Heart right ventricle (tissue), 16 donors: ENCODE measurements at places on chromosomes 7 and 10.

DNA sequence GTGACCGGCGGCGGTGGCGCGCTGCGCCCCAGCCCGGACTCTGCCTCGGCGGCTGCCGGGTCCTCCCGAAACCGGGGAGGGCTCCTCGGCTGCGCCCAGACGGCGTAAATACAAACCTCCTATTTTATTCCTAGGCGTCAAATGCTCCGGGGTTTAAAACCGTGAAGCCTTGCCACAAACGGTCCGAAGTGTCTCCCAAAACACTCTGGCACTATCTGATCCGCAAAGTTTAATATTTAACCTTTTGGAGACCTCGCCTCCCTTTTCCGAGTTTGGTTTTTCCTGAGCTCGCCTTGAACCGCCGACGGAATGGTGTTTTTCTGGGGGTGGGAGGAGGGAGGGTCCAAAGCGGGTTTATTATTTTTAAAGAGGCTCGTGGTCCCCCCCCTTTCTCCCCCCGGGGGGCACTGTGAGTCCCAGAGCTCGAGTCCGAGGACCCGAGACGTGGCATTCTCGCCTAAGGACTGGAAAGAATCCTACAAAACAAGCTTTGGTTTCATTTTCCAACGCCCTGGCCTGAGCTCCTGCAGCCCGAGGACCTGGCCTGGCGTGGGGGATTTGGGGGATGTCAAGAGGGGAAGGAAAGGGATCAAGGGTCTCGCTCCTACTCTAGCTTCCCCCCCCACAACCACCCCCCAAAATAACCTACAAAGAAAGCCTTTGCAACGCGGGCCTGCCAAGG lies 1.8 kb downstream of the TNRC18 start:
- peak; percentile 69 for DNase-seq

- no peak for DNase-seq
Measured at GRCh38 chr7:2006231-2006771, 226.4 kb downstream of the MAD1L1 start.

- no peak for DNase-seq
Measured at GRCh38 chr10:14185316-14186045, 145.2 kb downstream of the FRMD4A start.

- no peak for DNase-seq
Measured at GRCh38 chr7:108584211-108584610, 14.5 kb downstream of the DNAJB9 start.

- DNase-seq = no peak
Measured at GRCh38 chr10:21145751-21146435, 248.8 kb upstream of the NEBL start.

GRCh38 chr7:55365205-55365674 lies at the start of gene LANCL2:
TSS of gene LANCL2 (plus strand) at chr7:55365337. CDS start at chr7:55366026, 689 bp downstream.
- no peak for DNase-seq

DNA sequence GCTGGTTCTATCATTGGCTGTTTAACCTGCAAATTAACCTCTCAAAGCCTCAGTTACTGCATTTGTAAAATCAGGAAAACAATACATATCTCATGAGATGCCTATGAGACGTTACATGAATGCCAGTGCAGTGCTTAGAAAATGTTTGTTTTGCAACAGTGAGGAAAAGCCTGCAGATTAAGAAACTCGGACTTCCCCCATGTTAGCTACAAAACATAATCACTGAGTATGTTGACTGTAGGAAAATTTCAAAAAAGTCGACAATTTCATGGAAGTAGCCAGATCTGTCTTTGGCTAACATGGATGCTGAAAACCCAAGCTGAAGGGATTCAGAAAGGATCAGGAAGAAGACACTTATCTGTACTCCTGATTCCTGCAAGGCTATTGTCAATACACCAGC lies 121.4 kb downstream of the TRIL start:
- no peak for DNase-seq

DNA sequence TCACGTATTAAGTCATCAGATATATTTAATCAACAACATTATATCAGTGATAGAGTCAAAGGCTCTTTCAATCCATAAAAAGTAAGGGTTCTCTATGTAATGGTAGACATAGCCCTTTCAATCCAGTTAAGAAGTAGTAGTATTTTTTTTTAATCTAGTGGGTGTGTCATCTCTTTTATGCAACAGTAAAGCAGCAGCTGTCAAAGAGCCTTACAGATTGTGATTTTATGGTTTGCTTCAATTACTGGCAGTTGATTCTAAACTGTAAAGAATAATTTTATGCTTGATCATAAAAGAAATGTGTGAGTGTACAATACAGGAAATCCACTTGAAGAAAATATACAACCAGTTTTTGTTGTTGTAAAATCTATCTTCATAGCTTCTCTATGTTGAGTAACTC lies 902.6 kb upstream of the MBL2 start:
- no peak for DNase-seq

DNA sequence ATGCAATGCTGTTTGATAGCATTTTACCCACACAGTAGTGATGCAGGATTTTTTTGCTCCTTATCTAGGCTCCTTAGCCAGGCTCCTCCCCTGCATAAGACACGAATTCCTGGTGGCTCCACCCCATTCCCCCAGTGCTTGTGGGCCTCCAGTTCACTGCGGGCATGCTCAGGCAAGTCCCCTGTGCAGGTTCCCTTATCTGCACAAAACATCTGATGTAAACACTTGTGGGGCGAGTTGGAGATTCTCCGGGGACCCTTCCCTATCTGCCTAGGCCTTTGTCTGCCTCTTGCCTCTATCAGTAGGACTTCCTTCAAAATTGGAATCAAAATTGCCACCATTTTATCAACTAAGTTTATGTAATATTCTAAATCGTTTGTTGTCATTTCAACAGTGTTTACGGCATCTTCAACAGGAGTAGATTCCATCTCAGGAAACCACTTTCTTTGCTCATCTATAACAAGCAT lies 5.4 kb upstream of the STK17A start:
- DNase-seq = no peak

- DNase-seq = no peak
Measured at GRCh38 chr7:152072421-152072820, 46.9 kb downstream of the GALNT11 start.

- no peak for DNase-seq
Measured at GRCh38 chr10:13327534-13327933, 20.6 kb downstream of the SEPHS1 start.

DNA sequence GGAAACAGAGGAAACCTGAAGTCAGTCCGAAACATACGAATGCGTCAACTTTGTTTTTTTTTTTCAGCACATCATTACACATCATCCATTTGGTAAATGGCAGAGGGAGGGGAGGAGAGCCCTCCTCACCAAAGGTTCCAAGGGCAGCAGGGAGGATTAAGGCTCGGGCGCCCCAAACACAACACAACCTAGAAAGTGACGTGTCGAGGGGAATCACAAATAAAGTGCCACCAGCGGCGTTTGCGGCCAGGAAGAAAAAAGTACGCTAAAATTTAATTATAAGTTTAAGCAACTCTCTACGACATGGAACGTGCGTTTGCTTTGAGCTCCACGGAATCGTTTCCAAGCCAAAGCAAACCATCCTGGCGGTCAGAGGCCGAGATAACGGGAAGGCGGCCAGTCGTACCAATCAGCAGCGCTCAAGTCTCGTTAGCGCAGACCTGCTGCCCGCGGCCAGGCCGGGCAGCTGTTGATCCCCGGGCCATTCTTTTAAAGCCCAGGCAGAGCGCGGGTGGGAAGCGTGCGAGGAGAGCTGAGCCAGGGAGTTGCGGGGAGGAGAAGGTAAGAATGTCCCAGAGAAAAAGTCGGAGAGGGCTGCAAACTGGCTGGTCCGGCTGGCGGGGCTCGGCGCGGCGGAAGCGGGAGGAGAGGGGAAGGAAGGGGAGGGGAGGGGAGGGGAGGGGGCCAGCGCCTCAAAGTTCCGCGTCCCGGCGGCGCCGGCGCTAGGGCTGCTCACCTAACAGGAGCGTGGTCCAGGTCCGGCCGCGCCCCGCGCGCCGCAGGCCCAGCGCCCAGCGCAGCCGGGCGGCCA lies 719 bp downstream of the DPY19L1 start:
- DNase-seq = peak; percentile 68

GRCh38 chr7:2450198-2451107 lies 25.7 kb downstream of the GRIFIN start:
- no peak for DNase-seq

GRCh38 chr7:38222481-38223096 lies 44.5 kb downstream of the STARD3NL start:
- peak; percentile 36 for DNase-seq

GRCh38 chr10:99695761-99696160 lies 36.2 kb downstream of the COX15 start:
- DNase-seq = no peak

GRCh38 chr10:100912013-100912604 lies 654 bp upstream of the SLF2 start:
- peak; percentile 16 for DNase-seq

GRCh38 chr7:96297876-96298275 lies 24.0 kb downstream of the SLC25A13 start:
- no peak for DNase-seq

- DNase-seq = no peak
Measured at GRCh38 chr7:44372560-44373417, 47.4 kb upstream of the CAMK2B start.

DNA sequence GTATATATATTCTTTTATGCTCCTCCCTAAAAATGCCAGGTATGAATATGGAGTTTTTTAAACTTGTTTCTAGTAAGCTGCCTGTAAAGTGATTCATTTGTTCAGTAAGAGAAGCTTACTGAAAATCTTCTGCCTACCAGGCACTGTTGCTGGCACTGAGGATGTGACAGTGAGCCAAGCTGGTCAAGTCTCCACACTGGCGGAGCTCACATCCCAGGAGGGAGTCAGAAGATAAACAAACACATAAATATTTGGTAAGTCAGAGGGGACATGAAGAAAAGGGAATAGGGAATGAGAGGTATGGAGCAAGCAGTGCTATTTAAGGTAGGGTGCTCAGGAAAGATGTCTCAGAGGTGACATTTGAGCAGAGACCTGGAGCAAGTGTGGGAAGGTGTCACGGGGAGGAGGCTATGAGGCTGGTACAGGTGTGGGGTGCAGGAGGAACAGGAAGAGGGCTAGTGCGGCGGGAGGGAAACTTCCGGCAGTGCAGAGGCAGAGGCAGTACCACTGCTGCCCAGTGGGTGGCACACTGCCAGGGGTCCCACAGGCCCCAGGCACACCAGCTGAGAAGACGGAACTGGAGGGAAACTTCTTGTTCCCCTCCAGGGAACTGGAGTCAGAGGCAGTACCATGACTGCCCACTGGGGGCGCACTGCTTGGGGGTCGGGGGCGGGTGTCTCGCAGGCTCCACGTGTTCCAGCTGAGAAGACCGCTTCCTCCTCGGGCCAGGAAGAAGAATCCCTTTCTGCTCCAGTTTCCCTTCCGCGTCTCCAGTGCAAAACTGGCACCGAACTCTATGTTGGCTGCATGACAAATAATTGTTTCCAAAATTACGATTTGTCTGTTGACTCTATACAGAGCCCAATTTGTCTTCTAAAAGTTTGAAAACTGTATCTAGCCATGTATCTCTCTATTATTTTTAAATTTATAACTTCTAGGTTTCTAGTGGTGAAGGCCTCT lies 161.0 kb downstream of the TEX36 start:
- no peak for DNase-seq

DNA sequence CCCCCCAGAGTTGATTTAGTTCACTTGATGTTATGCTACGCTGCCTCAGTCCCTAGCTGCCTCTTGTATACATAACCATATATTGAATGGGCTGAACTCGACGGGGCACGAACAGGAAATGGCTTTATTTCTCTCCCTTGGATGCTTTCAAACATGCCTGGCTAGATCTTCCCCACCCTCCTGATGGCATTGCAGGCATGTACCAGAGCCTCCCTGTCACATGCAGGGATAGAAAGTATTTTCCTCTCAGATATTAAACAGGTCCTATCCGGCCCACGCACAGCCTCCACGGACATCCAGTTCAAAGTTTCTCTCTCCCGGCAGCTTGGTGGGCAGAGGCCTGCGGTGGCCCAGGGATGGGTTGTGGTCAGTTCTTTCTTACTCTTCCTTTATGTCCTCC lies 422.1 kb downstream of the RPS24 start:
- no peak for DNase-seq

- DNase-seq = no peak
Measured at GRCh38 chr7:1974290-1975101, 258.2 kb downstream of the MAD1L1 start.

DNA sequence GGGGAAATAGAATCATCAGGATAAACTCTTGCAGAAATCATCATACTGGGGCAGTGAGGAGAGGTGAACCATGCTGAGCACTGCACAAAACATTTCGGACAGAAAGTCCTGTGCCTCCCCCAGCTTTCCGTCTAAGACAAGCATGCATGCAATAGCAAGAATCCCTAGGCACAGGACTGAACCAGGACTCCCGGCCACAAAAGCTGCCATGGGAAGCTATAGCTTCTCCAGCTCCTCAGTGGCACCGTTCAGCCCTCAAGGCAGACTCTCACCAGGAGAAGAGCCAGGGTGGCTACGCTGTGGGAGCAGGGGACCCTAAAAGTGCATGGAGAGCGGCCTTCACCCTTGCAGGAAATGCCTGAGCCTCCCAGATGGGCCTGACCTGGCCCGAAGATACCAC lies 70.8 kb downstream of the ASB13 start:
- no peak for DNase-seq

DNA sequence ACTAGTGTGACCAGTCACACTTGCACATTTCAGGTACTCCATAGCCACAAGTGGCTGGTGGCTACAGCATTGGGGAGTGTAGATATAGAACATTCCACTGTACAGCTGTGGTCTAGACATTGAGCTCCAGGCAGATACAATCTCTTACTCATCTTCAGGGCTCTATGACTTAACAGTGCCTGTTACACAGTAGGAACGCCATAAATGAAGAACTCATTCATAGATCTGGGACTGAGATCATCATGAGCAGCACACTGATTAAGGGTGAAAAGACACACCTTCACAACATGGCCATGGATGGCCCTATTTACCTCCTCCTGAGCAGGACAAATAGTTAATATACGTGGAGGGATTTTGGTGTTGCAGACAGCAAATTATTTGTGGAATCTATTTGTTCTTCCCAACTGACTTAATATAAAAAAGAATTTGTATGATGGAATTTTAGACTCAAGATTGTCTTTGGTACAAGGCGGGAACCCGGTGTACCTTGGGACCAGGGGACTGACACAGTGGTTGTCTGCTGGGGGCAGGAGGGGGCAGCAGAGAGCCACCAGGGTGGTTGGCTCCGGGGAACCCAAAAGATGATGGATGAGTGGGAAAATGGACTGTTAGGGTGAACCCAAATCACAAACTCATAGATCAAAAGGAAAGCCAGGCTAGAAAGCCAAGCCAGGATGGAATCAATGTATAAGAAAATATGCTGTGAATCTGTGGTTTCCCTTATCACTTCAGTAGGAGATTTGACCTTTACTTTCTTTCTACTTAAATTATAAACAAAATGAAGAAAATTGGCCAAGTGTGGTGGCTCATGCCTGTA lies 24.3 kb upstream of the CPA2 start:
- DNase-seq = peak; percentile 49

- no peak for DNase-seq
Measured at GRCh38 chr7:40733578-40733977, 598.8 kb downstream of the SUGCT start.

DNA sequence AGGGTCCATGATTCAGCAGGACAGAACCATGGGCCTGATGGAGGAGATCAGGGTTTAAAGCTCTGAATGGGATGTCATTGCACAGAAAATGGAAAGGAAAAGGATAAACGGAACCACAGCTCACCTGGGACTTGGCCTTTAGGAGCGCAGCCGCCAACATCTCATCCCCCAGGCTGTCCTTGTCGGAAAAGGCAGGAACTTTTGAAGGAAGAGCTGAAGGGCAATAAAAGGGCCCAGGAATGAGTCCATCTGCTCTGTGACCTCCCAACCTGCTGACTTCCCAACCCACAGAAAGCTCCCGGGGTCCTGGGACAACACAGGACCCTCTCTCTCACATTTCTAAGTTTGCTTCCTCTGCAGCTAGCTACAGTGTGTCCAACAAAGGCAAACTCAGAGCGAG lies 6.1 kb downstream of the ZNF3 start:
- no peak for DNase-seq
